ENCODE measurements at places on chromosomes 13 and 19.

- no peak for DNase-seq
Measured at GRCh38 chr19:39919976-39920375, 14.5 kb downstream of the FCGBP start.

DNA sequence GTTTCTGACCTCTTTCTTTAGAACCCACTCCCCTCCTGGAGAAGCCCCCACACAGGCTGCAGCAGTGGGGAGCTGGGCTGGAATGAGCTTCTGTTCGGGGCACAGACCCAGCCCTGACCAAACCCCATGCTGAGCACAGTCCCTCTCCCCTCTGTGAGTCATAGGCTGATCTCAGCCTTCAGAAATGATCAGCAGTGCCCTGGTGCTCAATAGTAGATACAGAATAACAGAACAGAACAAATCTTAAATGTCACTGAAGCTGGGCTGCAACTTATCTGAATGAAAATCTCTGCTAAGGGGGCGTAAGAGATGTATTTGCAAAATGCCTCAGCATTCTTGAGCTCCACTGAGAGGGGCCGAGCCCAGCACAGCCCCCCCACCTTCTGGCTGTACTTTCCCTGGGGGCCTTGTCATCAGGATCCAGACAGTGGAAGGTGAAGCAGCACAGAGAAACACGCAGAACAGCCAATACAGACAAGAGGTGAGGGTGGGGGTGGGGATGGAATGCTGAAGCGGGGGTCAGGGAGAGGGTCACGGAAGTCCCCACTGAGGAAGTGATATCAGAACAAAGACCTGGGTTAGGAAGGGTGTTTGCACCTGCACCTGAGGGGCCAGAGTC is 9.9 kb downstream of the ZNF665 start:
- no peak for DNase-seq

DNA sequence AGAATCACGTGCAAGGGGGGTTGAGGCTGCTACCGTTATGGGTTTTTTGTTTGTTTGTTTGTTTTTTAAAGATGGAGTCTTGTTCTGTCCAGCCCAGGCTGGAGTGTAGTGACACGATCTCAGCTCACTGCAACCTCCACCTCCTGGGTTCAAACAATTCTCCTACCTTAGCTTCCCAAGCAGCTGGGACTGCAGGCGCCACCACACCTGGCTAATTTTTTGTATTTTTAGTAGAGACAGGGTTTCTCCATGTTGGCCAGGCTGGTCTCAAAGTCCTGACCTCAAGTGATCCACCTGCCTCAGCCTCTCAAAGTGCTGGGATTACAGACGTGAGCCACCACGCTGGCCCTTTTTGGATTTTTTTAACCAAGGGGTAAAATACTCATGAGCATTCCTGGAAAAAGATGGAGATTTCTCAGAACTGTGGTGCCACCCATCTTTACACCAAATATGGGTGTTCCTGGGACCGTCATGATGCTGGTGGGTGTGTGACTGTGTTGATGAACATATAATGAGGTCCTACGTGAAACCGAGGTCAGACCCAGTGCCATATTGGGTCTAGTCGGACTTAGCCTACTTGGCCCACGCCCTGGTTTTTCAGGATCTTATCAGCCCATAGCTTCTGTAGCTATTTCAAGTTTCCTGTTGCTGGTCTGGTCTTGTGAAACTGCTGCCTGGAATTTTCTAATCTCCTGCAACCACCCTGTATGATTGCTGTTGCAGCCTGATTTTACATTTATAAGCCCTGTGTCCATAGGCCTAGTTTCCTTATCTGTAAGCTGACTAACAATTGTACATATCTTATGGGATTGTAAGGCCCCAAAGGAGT is 6.2 kb downstream of the PPP1R15A start:
- DNase-seq = no peak

DNA sequence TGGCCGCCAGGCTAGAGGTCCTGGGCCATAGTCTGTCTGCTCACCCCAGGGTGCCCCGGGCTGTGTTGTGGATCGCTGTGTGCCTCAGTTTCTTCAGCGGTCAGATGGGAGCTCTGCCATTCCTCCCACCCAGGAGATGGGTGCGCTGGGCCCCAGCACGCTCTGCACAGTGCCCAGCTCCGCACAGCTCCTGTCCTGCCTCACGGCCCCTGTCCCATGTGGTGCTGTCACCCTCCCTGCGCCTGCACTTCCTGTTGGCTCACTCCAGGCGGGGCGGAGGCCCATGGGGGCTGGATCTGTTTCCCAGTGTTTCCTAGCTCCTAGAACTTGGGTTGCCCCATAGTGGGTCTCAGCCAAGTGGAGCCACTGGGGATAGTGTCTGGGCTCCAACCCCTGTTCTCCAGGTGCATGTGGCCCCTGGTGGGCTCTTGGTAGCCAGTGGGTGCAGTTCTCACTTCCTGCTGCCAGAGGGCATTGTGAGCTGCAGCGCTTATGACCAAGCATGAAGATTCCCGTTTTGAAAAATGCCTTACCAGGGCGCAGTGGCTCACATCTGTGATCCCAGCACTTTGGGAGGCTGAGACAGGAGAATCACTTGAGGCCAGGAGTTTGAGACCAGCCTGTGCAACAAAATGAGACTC is 69.8 kb downstream of the KDM4B start:
- peak; percentile 10 for DNase-seq

DNA sequence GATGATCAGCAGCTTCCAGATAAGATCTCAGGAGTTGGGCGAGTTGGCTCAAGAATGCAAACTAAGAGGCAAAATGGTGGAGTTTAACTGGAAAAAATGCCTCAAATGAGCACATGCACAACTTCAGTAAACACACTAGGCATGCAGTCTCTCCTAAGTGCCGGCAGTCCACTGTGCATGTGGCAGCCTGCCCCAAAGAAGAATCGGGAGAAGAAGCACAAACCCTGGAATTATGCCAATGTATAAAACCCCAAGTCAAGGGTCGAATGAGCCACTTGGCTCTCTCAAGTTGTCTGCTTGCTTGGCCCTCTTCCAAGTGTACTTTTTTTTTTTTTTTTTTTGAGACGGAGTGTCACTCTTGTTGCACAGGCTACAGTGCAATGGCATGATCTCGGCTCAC is 53.3 kb upstream of the SLITRK1 start:
- DNase-seq = no peak

DNA sequence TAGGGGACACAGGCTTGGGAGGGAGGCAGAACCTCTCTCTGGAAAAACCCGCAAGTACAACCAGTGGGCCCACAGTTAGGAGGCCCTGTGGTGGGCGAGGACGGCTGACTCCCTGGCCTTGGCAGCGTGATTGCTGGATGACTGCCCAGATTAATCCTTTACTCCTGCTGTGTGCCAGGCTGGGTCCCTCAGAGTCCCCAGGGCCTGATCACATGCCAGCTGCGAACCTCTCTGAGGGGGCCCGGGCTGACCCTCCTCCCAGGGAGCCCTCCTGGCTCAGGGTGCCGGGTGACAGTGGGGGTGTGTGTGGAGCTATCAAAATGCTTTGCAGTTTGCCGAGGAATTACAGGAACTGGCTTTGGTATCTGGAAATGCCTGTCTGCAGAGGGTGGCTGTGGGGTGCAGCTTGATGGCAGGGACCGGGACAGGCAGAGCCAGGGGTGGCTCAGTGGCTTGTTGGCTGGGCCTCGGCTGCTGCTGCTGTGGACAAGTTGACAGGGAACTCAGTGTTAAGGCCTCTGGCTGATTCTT is 48.9 kb downstream of the DNM2 start:
- DNase-seq = peak; percentile 83

DNA sequence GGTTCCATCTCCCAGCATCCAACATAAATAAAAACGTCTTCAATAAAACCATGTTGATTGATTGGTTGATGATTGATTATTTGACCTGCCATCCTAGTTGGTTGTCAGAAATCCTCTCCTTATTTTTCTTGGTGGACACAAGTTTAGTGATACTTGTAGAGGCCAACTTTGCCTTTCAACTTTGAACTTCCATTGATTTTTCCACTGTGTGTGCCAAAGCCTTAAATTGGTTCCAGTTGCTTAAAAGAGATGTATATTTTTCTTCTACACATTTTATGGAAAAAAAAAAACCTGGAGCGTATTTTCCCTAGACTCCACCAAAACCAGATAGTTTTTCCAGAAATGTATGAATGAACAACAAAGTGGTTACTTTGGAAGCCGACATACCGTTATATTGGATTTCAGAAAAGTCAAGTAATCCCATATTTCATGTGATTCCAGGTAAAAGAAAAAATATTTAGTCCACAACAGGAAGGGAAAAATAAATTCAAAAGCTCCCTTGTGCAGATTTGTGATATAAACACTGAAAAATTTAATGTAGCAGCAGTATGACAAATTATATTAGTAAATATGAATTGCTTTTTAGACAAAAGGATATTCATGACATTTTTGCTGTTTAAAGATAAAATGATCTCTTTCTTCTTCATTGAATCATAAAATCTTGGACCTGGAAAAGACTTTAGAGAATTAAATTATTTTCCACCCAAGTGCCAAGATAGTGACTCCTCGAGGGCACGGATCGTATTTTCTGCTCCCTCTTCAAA is 85.2 kb downstream of the MBNL2 start:
- DNase-seq = no peak
